ENCODE measurements at places on chromosomes 2 and 18.

- no peak for DNase-seq
These were observed 114.7 kb downstream of the FAM210A start for GRCh38 chr18:13611601-13612195.

DNA sequence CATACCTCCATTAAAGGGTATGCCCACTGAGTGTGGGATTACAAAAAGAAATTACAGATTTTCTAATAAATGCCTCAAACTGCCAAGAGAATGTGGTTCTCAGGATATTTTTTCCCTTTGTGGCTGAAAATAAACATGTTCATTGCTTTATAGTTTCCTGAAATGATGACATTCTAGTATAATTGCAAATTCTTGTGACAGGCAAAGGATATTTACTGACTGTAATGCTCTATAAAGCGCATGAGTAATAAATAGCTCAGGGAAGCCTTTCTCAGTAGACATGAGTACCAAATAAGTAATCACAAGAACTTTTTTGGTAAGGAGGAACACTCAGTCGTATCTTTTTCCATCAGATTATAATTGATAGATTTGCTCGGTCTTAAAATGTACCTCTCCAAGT lies 72.3 kb downstream of the FTCDNL1 start:
- no peak for DNase-seq

DNA sequence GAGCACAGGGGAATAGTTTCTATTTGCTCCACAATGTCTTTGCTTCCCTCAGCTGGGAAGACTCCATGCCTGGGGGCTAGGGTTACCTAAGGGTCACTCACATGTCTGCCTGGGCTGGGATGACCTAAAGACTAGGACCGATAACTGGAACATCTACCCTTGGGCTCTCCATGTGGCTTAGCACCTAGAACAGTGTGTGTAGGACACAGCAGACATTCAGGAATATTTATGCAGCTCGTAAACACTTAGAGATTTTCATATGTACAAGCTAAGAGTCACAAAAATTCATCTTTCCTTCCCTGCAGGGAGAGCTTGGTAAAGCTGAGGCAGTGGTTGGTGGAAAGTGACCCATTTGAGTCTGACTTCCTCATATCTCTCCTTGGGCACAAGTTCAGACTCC lies 55.8 kb downstream of the FBLN7 start:
- no peak for DNase-seq

GRCh38 chr2:122083256-122084048 lies 328.0 kb downstream of the TSN start:
- no peak for DNase-seq

DNA sequence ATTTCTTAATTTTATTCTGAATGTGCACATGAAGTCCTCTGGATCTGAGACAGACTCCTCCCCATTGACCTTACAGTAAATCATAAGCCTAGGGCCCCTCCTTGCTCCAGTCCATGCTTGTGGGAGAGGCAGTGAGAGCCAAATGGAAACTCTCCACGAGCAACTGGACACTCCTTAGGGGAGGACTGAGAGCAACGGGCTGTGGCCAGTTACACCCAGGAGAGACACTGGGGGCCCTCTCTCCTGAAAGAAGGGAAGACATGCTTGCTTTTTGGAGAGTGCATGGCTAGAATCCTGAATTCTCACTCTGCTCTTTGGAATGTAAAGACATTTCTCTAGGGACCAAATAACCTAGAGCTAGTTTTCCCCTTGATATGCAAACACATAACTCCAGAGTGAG lies 49.0 kb upstream of the BIN1 start:
- no peak for DNase-seq

DNA sequence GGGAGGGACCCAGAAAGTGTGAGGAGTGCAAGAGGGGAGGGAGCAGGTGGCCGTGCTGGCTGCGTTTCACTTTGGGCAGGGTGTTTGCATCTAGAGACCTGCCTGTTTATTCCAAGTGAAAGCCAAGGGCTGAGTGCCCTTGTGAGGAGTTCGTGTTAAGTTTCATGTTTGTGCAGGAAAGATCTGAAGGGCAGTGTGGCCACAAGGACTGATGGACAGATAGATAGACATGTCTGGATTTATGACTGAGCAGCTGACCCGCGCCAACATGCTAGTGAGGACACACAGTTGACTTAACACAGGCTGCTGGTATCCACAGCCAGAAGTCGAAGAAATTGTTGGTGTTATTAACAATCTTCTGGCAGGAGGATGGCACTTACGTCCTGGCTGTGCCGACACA lies 387.6 kb upstream of the TNP1 start:
- DNase-seq: no peak

GRCh38 chr2:230184727-230185578 lies 34.8 kb downstream of the SP110 start:
- DNase-seq: no peak

DNA sequence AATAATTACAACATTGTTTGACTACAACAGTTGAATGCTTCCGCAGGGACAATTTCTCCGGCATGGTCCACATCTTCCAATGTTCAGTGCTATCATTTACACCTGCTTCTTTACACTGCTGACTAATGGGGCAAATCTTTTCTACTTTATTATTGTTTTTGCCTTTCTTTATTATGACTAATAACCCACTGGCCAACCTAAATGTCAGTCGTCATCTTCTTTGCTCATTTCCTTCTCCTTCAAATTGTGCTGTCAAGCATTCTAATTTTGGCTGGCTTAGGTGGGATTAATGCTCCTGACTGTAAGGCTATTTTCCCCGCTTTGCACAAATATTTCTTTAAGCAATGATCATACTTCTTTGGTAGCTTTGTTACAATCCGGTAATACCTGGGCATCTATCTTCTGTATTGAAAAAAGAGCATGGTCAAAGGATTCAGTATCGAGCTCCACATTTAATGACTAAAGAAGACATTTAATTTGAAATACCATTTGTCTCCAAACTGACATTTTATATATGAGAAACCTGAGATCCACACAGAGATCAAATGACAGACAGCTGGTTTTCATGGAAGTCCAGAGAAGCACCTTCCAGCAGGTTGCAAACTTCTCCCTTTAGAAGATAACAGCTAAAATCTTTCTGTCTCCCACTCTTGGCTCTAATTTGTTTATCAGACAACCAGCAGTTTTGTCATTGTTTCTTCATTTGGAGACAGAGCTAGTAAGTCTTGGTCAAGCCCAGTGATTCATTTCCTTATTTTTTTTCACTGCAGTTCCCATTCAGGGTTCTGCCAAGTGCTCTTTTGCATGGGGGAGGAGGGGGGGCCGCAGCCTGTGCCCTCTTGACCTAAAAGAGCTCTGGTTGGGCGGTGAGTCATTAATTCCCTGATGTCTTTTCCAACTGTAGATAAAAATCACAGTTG lies 132.9 kb downstream of the SOCS6 start:
- peak; percentile 79 for DNase-seq

DNA sequence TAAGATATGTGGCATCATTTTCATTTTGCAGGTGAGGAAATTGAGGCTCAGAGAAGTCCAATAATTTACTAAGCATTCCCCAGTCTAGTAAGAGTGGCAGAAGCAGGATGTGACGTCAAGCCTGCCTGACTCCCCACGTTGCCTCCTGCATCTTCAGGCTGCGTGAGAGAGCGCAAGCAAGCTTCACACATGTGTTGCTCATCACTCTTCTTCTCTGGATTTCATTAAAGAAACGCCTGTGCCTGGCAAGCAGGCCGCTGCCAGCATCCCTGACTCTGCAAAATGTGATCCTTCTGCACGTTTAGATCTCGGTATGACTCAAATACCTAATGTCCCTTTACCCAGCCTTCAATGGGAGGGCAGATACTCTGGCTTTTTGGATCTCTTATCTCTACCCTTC lies 96.8 kb downstream of the PRKCE start:
- DNase-seq: peak; percentile 76

DNA sequence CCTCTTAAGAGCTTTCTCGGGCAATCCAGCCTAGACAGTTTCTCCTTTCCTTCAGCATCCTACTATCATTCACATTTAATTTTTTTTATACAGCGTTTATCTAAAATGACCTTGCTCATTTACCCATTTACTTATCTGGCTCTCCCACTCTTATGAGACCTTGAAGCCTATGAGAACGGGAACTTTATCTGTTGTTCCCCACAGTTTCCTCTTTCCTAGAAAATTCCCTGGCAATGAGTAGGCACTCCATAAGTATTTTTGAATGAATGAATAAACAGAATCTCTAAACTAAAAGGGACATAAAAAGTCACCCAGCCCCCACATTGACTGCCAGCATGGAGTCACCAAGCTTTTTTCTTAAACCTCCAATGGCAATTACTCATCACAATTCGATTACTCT lies 353.2 kb downstream of the METTL4 start:
- DNase-seq: no peak

- no peak for DNase-seq
These were observed 77.0 kb downstream of the ANTXR1 start for GRCh38 chr2:69089998-69090397.

GRCh38 chr2:199405241-199405640 lies 52.5 kb downstream of the SATB2 start:
- no peak for DNase-seq

GRCh38 chr18:26405190-26405801 lies 143.1 kb downstream of the KCTD1 start:
- no peak for DNase-seq

GRCh38 chr18:40911041-40911440 lies 1044.0 kb upstream of the PIK3C3 start:
- no peak for DNase-seq

DNA sequence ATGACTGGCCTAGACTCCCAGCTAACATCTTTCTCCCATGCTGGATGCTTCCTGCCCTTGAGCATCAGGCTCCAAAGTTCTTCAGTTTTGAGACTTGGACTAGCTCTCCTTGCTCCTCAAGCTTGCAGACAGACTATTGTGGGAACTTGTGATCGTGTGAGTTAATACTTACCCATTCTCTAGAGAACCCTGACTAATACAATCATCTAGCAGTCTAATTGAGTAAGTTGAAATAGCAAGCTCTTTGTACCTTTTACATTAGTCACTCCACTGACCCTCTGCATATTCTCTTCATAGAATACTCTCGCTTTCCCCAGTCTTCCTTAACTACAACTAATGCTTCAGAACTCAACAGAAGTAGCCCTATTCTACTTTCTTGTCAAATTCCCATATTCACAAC lies 434.6 kb upstream of the NXPH2 start:
- no peak for DNase-seq

DNA sequence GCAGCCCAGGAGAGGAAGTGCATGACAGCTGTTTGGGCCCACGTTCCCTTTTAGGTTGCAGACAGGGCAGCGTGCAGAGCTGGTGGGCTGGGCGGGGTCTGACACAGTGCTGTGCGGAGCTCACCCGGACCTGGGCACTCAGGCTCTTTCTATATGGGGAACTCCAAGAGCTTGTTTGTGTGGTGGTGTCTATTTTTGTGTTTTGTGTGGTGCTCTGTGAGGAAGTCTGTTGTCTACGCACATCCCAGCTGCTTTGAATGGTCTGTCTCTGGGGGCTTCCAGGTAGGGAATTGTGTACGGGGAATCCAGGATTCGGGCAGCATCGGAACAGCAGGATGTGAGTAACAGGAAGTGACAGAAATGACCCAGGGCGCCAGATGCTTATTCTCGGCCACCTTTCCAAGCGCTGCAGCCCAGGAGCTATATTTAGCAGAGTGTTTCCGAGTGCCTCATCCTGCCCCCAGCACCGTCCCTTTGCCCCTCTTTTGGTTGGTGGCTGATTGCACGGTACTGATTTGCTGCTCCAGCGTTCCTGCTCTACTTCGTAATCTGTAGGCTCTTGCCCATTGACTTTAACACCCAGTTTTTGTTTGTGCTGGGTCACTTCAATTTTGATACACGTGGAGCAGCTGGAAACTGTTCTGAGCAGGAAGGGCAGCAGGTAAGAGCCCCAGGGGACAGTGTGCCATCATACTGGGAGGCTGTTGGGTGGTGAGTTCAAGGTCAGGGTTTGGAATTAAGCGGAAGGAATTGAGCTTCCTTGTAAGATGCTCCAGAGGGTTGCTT lies 64.7 kb downstream of the DGKD start:
- no peak for DNase-seq

GRCh38 chr2:19860022-19860421 lies 41.8 kb downstream of the TTC32 start:
- no peak for DNase-seq

DNA sequence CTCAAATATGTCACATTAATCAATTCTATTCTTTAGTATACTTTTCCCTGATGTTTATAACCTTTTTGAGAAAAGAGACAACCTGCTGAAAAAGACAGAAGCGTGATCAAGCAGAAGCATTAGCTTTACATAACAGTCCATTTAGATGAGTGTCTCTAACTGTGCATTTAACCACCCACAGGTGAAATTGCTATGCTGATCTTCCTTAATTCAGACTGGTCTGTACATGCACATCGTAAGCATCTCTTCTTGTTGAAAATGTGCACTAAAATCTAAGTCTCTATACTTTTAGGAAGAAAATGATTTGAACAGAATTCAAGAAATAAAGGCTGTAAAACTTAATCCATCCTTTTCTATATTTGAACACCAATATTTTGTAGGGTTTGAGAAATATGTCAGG lies 794.4 kb upstream of the FSHR start:
- no peak for DNase-seq

- no peak for DNase-seq
These were observed 753 bp downstream of the ITPRIPL1 start for GRCh38 chr2:96325884-96326255.

- no peak for DNase-seq
These were observed 856.8 kb downstream of the DPP10 start for GRCh38 chr2:115299199-115299598.

DNA sequence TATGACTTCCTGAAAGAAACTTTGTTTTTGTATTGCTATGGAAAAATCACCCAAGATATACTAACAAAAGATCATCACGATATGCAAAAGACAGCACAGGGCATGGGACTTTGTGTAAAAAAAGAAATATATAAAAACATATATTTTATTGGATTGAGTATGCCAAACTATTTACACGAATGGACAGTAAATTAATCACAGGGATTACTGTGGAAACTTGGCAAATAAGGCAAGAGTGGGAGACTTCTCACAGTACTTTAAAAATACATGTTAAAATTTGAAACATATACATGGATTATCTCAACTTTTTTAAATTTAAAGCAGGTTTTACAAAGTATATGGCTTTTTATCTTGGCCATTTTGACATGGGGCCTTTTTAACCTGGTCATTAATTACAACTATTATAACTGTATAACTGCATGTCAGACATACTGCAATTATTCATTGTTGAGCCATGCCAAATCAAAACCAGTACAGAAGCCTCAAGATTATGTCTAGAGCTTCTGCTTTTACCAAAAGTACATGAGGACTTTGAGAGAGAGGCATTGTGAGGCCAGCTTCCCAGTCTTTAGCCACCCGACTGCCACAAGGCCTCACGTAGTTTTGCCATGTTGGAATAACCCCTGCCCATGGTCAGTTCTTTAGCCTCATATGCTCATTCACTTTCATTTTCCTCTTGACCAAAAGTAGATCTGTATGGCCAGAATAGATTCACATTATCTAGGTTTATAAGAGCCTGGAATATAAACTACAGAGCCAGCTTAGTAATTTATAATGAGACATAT lies 419.8 kb downstream of the SETBP1 start:
- no peak for DNase-seq

- no peak for DNase-seq
These were observed 100.7 kb downstream of the C2orf74 start for GRCh38 chr2:61262699-61263098.

GRCh38 chr2:75243219-75243618 lies 43.9 kb upstream of the TACR1 start:
- DNase-seq: no peak

- DNase-seq: peak; percentile 93
These were observed 300.6 kb downstream of the AFF3 start for GRCh38 chr2:99841749-99842148.

- peak; percentile 64 for DNase-seq
These were observed 4.9 kb upstream of the SIX2 start for GRCh38 chr2:45014016-45014702.

Data from HS-5 (cell line).